ENCODE measurements at places on chromosomes 11 and 22. TPM values are rescaled to one million over a fixed set of nuclear protein-coding genes. Genes with fewer than 3 reads are reported as not detected.

NTM gene
- total RNA-seq, result 3.4 TPM

MPPED2 gene
- 8.2 TPM for total RNA-seq

SMTN gene
- total RNA-seq, result 128 TPM

SPDYC gene
- total RNA-seq, result not detected

SLC22A6 gene
- not detected for total RNA-seq

COPB1 gene
- 61.4 TPM for total RNA-seq

MCAT gene
- total RNA-seq, result 13.4 TPM

CRYBB3 gene
- total RNA-seq, result not detected

PDXP gene
- 24.1 TPM for total RNA-seq

ZNF280B gene
- 0.57 TPM for total RNA-seq

PTPN5 gene
- 3.8 TPM for total RNA-seq

DNA sequence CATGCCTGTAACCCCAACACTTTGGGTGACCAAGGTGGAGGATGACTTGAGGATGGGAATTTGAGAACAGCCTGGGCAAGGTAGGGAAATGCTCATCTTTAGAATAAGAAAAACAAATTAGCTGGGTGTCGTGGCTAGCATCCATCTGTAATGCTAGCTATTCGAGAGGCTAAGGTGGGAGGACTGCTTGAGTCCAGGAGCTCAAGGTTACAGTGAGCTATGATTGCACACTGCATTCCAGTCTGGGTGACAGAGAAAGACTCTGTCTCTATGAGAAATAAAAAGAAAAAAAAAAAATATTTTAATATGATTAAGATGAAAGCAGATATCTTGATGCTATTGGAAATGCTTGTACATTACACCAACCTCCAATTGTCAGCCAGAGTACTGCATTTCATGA, 28.6 kb upstream of the DDX10 start:
- DNase-seq, result no peak

GRCh38 chr22:49193901-49194465, 633.7 kb downstream of the BRD1 start:
- DNase-seq, result no peak

- DNase-seq, result no peak
Measured at GRCh38 chr11:93166862-93167261, 30.9 kb downstream of the SLC36A4 start.

DNA sequence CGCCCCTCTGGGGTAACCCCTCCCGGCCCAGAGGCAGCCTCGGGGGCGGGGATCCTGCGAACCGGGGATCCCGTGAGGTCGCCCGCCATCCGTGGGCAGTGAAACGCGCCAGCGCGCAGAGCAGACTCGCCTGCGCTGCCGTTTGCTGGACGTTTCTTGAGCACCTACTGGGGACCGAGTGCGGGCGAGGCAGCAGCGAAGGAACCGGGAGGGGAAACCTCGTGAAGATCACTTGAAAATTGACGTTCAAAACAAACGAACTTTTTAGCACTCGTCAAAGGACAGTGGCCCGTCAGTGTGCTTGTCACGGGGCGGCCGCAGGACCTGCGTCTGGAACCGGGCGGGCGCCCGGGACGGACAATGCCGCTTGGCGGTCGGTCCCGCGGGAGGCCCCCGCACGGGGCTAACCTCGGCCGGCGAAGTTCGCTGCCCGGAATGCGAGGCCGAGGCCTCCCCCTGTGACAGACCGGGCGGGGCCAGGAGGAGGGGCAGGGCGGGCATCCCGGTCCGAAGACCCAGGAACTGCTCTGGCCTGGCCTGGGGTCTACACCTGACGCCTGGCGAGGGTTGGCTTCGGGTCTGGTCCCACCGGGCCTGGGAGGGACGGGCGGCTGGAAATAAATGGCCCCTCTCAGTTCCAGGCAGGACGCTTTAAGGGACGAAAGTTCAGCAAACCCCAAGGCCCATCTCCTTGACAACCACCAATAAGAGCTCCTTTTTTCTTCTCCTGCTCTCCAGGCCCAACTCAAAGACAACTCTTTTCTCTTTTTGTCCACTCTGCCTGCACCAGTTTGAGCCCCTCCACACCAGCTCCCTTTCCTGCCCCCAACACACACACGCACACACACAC, 723 bp upstream of the SCUBE1 start:
- peak; percentile 50 for DNase-seq

GRCh38 chr11:92166335-92166734, 58.3 kb upstream of the FAT3 start:
- DNase-seq, result no peak

DNA sequence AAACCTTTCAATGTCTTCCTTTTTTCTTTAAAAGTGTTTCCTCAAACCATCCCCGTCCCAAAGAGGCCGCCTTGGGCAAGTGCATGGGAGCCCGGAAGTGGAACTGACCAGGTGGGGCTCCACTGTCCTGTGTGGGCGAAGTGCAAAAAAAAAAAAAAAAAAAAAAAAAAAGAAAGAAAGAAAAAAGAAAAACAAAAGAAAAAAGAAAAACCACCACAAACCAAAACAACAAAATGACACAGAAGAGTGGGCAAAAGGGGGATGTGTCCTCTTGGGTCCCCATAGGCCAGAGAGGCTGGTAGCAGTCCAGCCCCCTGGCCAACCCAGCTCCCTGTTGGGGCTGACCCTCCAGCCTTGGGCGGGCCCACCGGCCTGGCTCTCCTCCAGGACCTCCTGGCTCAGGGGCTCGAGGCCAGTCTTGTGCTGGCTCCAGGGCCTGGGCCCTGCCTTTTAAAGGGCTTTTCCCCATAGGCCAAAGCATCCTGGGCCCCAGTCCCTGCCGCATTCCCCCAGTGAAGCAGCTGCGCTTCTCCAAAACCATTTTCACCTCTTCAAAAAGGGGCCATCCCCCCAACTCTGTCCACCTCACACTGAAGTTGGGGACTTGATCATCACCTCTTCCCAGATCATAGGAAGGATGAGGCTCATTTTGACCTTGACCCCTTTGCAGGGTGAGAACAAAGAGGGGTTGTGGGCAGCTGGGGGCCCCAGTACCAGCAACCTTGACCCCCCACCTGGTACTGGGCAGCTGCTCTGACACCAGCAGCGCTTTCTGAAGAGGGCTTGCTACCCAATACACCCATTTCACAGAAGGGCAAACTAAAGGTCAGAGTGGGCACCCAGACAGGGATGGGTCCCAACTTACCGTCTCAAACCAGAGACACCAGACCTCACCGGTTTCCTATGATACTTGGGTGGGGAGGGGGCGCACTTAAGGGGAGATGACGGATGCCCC, 9.4 kb downstream of the CBX6 start:
- no peak for DNase-seq

- no peak for DNase-seq
Measured at GRCh38 chr22:46929046-46929709, 166.7 kb downstream of the TBC1D22A start.

GRCh38 chr11:36142439-36142838, 146.8 kb downstream of the COMMD9 start:
- DNase-seq, result no peak

GRCh38 chr22:20506543-20507252, 712 bp upstream of the MED15 start:
- no peak for DNase-seq

DNA sequence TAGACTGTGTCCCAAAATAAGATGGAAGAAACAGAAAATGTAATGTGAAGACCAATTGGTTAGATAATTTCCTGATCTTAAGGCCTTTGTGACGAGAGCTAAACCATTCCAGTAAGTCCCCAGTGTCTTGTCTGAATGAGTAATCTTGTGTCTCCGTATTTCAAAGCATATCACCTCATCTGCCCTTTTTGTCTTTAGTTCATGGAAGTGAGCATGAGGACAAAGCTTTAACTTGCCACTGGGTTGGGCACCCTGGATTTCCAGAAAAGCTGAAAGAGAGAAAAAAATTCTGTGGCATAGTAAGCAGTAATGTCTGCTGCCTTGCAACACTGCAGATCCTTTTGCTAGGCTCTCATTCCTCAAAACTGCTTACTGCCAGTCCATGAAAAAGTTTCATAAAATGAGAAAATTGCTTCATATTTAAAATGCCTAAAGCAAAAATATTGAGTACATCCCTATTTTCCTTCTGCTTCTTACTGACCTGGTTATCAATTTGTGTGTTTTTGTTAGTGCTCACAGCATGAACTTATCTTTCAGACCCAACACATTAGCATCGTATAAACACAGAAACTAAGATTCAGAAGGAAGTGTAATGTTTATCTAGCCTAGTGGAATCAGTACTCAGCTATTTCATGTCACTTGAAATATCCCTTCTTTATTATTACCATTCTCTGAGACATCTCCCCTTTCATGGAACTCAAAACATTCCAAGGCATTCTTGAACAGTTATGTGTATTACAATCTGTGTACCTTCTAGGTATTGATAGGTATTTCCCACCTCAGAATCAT, 5.3 kb downstream of the CASP12 start:
- DNase-seq, result no peak

DNA sequence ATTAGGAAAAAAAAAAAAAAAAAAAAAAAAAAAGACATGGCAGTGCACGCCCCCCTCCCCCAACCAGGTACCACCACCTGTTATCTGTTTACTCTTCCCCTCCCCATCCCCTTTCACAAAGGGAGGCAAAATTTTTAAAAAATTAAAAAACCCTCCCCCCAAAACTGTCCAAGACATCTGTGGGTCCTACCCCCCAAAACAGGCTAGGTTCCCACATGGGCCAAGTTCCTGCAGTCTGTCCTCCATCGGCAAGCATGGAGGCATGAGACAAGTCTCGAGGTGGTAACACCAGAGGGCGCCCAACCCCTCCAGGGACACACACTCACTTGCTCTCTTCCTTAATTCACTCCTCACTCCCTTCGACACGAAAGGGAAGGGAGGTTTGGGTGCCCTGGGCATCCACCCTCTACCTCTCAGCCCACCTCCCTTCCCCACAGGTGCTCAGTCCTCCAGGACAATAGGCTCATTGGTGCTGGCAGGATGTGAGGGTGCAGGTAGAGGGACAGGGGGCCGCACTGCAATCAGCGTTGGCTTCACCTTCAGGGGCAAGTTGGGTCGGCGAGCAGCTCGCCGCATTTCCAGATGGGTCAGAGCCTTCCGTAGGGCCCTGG, 2.2 kb upstream of the TUT1 start:
- DNase-seq, result peak; percentile 83

GRCh38 chr22:36546092-36546804, 17.3 kb upstream of the EIF3D start:
- DNase-seq, result no peak

DNA sequence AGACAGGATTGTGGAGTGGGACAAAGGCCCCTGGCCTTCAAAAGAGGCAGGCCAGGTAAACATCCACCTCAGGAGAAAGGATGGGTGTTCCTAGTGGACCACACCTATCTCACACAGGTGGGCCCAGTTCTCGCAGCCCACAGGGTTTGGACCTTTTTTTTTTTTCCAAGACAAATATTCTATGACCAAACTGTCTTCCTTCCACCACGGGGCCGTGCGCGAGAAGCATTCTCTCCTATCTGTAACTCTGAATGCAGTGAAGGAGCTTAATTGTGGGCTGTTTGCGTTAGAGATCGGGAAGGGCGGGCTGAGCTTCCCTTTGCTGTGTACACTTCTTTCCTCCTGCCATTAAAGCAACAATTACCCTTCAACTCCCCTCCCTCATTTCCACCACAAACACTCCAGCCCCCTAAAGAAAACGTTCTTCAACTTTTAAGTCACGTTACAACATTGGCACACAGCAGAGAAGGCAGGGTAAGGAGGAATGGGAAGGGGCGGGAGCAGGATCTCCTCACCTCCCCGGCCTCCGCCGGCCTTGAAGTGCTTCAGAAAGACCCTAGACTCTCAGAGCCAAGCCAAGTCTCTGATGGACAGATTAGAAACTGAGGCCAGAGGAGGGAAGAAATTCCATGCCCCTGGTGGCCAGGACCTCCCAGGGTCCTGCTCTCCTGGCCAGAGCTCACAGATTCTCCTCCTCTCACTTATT, 238.4 kb downstream of the BUD13 start:
- no peak for DNase-seq

GRCh38 chr22:34808618-34809017, 257.3 kb upstream of the ISX start:
- DNase-seq, result no peak

- no peak for DNase-seq
Measured at GRCh38 chr11:116864531-116864930, 27.1 kb upstream of the APOA1 start.

GRCh38 chr22:17788528-17789378, 14.5 kb upstream of the BID start:
- no peak for DNase-seq

GRCh38 chr22:38267086-38267485, 5.7 kb downstream of the TMEM184B start:
- peak; percentile 86 for DNase-seq

GRCh38 chr11:7540830-7541555, 27.2 kb downstream of the PPFIBP2 start:
- no peak for DNase-seq

GRCh38 chr11:3775736-3776406, 21.5 kb downstream of the NUP98 start:
- no peak for DNase-seq

- no peak for DNase-seq
Measured at GRCh38 chr22:35842954-35843353, 125.3 kb downstream of the APOL5 start.

- peak; percentile 67 for DNase-seq
Measured at GRCh38 chr11:2459796-2460531, 15.2 kb downstream of the KCNQ1 start.

- no peak for DNase-seq
Measured at GRCh38 chr11:131977231-131977630, 606.8 kb downstream of the NTM start.

GRCh38 chr11:59503276-59503675, at the start of gene OR4D11:
OR4D11 (plus strand) TSS chr11:59503576; CDS start chr11:59503576, 0 bp downstream.
- no peak for DNase-seq

GRCh38 chr11:68090706-68091105, 30.5 kb downstream of the CHKA start:
- DNase-seq, result no peak

DNA sequence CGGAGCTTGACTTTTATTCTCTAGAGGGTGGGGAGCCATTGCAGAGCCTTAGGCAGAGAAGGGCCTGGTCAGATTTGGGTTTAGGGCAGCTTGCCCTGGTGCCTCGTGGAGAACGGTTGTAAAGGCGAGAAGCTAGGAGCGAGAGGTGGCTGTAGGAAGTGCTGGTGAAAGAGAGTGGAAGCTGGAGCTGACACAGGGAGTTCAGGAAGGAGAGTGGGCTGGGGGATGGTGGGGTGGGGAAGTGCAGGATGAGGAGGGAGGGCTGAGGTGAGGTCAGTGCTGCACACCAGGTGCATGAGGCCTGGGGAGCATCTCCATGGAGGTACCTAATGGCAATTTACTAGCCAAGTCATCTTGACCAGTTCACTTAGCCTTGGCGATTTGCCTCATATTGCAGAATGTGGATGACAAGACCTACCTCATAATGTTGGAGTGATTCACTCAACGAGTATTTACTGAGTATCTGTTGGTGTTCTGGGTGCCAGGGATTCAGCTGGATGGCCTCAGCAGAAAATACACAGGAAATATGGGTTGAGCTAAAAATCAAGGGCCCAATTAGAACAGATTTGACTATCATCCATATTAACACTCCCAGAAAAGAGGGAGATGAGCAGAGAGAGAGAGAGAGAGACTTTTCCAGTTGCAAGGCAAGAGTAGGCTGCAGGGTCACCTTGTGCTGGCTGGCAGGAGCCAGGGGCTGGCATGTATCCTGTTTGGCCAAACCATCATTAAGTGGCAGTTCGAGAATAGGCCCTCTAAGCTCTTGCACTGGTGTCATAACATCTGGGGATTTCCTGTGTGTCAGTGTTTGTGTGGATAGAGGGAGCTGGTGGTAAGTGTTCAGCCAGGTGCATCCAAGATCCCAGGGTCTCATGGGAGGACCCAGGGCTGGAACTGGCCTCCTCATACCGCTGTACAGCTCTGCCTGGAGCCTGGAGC, 44.4 kb upstream of the CLDN5 start:
- no peak for DNase-seq

- peak; percentile 9 for DNase-seq
Measured at GRCh38 chr22:49251371-49251770, 576.3 kb downstream of the BRD1 start.
